ENCODE measurements at places on chromosomes 1 and 21. TPM values are rescaled to one million over a fixed set of nuclear protein-coding genes. Genes with fewer than 3 reads are reported as not detected.
A peak's percentile ranks its signal among the peaks of the same experiment; 100 is the strongest.

DNA sequence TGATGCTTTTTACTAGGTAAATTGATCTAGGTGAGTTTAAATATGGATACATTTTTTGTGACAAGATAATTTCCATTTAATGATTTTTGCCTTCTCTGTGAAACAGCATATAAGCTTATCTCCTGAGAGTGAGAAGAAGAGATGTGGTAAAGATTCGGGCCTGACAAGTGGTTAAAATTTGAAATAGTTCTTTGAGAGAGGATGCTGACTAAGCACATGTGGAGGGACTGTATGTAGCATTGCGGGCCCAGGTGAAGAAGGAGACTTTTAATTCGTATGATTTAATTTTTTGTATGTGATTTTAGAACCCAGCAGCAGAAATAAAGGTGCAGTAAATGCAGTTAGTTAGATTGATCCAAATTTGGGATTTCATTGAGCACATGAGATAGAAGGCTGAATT is 51.9 kb downstream of the RPRD2 start:
- no peak for DNase-seq

- no peak for DNase-seq
These were observed 21.3 kb upstream of the LDLRAP1 start for GRCh38 chr1:25522031-25522655.

DNA sequence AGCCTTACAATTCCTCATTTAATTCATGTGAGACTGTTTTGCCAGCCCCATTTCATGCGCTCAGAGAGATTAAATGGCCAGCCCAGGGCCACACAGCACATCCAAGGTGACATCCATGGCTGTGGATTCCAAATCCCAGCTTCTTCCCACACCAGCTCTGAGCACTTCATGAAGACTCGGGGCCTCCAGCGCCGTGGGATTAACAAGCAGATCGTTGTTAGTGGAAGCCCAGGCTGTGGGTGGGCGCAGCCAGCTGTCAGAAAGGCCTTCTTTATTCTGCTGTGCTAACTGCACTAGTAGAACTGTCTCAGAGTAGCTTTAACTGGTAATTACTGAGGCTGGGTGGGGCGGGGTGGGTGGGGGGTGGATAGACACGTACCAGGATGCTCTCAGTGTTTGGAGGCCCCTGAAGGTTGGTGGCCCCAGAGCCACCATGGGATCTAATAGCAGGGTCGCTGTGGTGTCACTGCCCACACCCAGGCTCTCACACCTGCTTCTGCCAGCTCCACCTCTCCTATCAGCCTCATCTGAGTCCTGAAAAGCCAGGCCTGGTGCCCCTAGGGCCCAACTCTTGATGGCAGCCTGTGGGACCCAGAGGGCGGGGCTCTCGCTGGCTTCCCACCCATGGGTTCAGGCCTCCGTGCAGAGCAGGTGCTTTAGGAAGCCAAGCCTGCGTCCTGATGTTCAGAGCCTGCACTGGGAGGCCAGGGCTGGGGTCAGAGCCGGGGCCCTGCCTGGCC is 3.4 kb downstream of the BMP8A start:
- DNase-seq, result no peak

GRCh38 chr1:161351482-161351881 is 16.2 kb downstream of the CFAP126 start:
- DNase-seq, result no peak

DNA sequence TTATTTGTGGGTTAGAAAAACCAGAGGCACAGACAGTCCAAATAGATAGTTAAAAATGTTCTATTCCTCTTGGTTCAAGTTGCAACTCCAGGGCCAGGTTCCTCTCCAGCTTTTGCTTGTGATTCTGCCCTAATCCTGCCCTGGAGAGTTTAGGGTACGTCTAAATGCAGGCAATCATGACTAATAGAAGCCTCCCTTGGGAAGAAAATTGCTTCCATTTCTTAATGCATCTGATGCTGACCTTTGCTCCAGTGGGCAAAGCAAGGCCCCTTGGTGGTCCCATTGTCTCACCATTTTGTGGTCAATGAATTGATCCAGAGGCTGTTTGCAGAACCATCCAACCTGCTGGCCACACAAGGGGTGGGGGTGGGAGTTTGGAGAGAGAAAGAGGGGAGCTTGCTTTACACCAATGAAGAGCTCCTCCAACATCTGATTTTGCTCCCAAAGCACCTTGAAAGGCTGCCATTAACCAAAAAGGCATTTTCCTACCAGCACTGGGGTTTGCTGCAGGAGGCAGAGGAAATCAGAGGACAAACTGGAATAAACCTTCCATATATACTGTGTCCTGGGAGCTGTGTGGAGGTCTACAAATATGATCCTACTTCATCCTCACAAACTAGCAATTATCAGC is 31.3 kb downstream of the C8B start:
- DNase-seq, result no peak

- no peak for DNase-seq
These were observed 2.1 kb downstream of the CLCA1 start for GRCh38 chr1:86470859-86471258.

- peak; percentile 57 for DNase-seq
These were observed 53.8 kb downstream of the SERBP1 start for GRCh38 chr1:67376381-67376780.

CELA2A gene
- not detected for total RNA-seq

OR2T2 gene
- total RNA-seq, result not detected

Data from mammary epithelial cell (primary cell).